ENCODE measurements at places on chromosomes 12 and 14. TPM values are rescaled to one million over a fixed set of nuclear protein-coding genes. Genes with fewer than 3 reads are reported as not detected.

- peaks cover 6% of the 10 kb centered on the region for H3K27me3 ChIP-seq
- no peaks in the 10 kb centered on the region for H3K4me1 ChIP-seq
- DNase-seq: no peak
- no peak overlapping the region for H3K27ac ChIP-seq
- no peak overlapping the region for H3K4me3 ChIP-seq
Observed at GRCh38 chr14:53010193-53011040, 59.6 kb upstream of the FERMT2 start.

- H3K36me3 ChIP-seq: no peaks in the 10 kb centered on the region
- H3K27me3 ChIP-seq: peaks cover 4% of the 10 kb centered on the region
- no peak overlapping the region for H3K4me3 ChIP-seq
- H3K27ac ChIP-seq: no peak overlapping the region
- DNase-seq: no peak
Observed at GRCh38 chr14:104494483-104494882, 85.1 kb upstream of the C14orf180 start.

GRCh38 chr12:124334976-124335375, 40.1 kb downstream of the RFLNA start:
- DNase-seq: no peak
- H3K36me3 ChIP-seq: peaks cover 17% of the 10 kb centered on the region
- no peak overlapping the region for H3K4me3 ChIP-seq
- no peaks in the 10 kb centered on the region for H3K4me1 ChIP-seq
- H3K27ac ChIP-seq: no peak overlapping the region

- H3K4me1 ChIP-seq: peaks cover 14% of the 10 kb centered on the region
- no peak overlapping the region for H3K27ac ChIP-seq
- no peak overlapping the region for H3K4me3 ChIP-seq
- DNase-seq: no peak
- H3K36me3 ChIP-seq: no peaks in the 10 kb centered on the region
Observed at GRCh38 chr12:15787778-15788177, 1.4 kb downstream of the EPS8 start.

GRCh38 chr14:68694516-68695235, 98.2 kb downstream of the ZFP36L1 start:
- H3K27me3 ChIP-seq: no peaks in the 10 kb centered on the region
- no peak overlapping the region for H3K4me3 ChIP-seq
- DNase-seq: no peak
- H3K27ac ChIP-seq: no peak overlapping the region

DNA sequence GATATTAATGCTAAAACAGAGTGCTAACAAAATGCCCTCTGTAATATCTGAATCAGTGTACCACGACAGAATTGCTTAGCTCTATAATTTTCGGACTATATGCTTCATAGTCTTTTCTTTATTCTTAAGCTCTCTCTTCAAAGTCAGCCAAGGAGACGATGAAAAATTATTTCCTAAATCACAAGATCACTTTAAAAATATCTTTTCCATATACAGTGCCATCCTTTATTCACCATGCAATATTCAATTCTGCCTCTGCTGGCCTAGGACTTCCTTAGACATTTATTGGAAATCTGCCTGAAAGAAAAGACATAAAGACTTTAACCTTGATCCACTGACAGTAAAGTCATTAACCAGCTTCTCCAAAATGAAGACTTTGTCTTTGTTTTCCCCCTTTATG, 238.9 kb upstream of the BTG1 start:
- H3K36me3 ChIP-seq: no peaks in the 10 kb centered on the region
- H3K4me1 ChIP-seq: peaks cover 23% of the 10 kb centered on the region
- H3K27me3 ChIP-seq: no peaks in the 10 kb centered on the region
- H3K4me3 ChIP-seq: no peak overlapping the region

Gene FOXM1
- total RNA-seq: 74.5 TPM

Gene TAS2R9
- not detected for total RNA-seq

Gene TNFRSF1A
- 58.7 TPM for total RNA-seq

Gene THAP2
- 11.8 TPM for total RNA-seq

Gene SPTB
- total RNA-seq: 0.32 TPM

Gene KRT74
- total RNA-seq: not detected
